ENCODE measurements at places on chromosomes 3 and 15.

- DNase-seq: no peak
Measured at GRCh38 chr15:96225642-96226259, 104.7 kb upstream of the NR2F2 start.

DNA sequence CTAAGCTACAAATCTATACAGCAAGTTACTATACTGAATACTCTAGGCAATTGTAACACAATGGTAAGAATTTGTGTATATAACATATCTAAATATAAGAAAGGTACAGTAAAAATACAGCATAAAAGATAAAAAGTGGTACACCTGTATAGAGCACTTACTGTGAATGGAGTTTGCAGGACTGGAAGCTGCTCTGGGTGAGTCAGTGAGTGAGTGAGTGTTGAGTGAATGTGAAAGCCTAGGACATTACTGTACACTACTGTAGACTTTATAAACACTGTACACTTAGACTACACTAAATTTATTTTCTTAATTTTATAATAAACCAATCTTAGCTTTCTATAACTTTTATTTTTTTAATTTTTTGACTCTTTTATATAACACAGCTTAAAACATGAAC is 123.1 kb downstream of the ZMAT3 start:
- DNase-seq: no peak

DNA sequence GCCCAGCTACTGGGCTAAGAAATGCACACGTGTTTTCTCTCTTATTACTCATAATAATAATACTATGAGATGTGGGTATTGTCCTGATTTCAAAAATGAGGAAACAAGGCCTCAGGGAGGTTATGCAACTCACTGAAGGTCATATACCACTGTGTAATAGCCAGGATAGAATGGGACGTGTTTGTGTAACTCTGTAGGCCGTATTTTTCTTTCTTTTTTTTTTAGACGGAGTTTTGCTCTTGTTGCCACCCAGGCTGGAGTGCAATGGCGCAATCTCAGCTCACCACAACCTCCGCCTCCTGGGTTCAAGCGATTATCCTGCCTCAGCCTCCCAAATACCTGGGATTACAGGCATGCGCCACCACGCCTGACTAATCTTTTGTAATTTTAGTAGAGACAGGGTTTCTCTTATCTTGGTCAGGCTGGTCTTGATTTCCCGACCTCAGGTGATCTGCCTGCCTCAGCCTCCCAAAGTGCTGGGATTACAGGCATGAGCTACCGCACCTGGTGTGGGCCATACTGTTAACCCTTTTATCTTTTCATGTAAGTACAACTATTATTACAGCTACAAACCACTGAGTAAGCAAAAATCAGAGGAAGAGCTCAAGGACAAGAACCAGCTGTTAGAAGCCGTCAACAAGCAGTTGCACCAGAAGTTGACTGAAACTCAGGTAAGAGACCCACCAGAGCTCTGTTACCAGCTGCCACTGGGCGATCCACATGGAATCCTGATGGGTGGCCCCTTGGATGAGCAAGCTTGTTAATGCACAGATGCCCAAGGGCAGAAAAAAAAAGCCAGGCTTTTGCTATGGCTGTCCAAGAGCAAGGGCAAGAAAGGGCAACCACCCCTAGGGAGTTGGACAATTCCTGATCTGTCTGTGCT is 6.7 kb downstream of the KNSTRN start:
- DNase-seq: no peak

- DNase-seq: no peak
Measured at GRCh38 chr3:171175741-171176234, 149.3 kb upstream of the SLC2A2 start.

DNA sequence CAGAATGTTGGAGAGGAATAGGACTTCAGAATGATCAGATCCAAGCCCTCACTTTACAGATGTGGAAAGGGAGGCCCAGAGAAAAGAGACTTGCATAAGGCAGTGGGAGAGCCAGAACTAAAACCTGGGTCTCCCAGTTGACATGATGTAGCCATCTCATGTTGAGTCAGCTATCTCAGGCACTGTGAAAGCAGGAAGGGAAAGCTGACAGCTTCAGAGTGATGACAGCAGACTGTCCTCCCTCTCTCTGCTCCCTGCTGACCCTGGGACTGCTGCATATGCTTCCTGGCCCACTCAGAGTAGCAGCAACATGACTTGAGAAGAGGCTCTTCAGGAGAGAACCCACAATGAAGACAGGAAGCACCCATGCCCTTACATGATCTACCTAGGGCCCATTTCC is 14.7 kb downstream of the FHIT start:
- DNase-seq: no peak

GRCh38 chr15:84685304-84685703 is 27.3 kb upstream of the NMB start:
- no peak for DNase-seq

All from stimulated activated CD4-positive, alpha-beta T cell treated with anti-CD3 and anti-CD28 coated beads, TNF-alpha, amount 100 ng/mL, for 4 hours (primary cell).